ENCODE measurements at places on chromosomes 7 and 10.

DNA sequence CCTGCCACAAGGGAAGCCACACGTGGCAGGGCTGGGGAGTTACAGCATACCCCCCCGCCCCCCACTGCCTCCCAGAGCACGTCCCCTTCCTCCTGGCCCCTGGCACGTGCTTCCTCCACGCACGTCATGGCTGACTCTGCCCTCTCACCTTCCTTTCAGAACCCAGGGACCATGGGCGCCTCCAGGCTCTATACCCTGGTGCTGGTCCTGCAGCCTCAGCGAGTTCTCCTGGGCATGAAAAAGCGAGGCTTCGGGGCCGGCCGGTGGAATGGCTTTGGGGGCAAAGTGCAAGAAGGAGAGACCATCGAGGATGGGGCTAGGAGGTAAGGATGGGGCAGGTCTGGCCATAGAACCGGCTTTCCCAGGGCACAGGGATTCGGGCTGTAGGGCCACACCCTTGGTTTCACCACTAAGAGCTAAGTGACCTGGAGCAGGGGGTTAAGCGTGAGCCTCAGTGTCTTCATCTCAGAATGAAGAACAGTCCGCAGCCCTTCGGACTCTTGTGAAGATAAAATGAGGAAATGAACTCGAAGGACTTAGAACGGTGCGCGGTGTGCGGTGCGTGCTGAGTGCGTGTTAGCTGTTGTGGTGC lies 2.5 kb downstream of the NUDT1 start:
- no peak for DNase-seq

- DNase-seq = no peak
Observed at GRCh38 chr7:74430961-74431466, 22.7 kb upstream of the GTF2IRD1 start.

GRCh38 chr7:6384327-6384726 lies 63.4 kb downstream of the DAGLB start:
- no peak for DNase-seq

DNA sequence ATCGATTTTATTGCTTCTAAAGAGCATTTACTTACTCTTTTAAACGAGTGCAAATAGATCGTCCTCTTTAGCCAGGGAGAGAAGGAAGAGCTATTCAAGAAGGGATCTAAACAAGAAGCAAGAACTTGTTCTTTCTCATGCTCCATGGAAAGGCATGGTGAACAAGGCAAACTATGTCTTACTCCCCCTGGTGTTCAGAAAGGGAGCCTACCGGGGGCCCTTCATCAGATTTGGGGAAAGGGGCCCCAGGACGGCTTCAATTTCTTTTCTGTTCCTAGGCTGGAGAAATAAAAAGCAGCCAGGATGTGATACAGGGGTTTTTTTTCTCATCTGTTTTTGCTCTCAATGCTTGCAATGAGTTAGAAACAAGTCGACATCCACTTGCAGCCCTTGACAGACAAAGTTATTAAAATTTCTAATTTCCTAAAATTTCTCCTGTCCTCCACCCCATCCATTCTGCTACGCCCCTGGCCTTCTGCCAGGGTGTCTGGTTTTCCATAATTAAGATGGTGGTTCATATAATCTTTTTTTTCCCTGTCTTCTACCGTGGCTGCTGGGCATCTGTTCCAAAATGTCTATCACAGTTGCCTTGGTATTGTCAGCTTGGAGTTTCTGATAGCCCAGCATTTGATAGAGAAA lies 214.4 kb downstream of the CREB5 start:
- DNase-seq = peak; percentile 38

DNA sequence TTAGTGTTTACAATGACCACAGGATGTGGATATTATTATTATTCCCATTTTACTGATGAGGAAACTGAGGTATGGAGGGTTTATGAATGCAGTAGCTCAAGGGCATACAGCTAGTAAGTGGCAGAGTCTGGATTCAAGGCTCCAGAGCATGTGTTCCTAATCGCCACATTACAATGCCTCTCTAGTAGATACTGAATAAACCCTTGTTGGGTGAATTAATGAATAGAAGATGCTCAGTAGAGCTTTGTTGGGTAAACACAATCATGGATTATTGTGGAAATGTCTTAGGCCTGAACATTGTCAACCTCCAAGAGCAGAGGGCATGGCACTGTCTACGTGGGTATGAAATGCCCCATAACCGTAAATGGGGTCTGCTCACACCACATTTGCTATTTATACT lies 545.3 kb downstream of the LRMDA start:
- DNase-seq = no peak

DNA sequence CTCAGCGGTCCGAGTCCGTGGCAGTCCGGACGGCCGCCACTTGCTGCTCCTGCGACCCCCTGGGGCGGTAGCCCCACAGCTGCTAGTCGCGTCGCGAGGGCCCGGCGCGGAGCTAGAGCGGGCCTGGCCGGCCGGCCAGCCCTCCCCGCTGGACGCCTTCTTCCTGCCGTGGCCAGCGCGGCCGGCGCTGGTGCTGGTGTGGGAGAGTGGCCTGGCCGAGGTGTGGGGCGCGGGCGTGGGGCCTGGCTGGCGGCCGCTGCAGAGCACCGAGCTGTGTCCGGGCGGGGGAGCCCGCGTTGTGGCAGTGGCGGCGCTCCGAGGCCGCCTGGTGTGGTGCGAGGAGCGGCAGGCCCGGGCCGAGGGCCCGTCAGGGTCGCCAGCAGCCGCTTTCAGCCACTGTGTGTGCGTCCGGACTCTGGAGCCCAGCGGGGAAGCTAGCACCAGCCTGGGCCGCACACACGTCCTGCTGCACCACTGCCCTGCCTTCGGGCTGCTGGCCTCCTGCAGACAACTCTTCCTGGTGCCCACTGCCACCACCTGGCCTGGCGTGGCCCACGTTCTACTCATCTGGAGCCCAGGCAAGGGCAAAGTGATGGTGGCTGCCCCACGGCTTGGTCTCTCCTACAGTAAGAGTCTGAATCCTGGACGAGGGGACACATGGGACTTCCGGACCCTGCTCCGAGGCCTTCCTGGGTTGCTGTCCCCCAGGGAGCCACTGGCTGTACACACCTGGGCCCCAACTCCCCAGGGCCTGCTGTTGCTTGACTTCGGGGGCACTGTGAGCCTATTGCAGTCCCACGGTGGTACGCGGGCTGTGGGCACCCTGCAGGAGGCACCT lies 631 bp downstream of the HPS6 start:
- peak; percentile 32 for DNase-seq

- DNase-seq = no peak
Observed at GRCh38 chr10:90138844-90139243, 437.5 kb downstream of the KIF20B start.

DNA sequence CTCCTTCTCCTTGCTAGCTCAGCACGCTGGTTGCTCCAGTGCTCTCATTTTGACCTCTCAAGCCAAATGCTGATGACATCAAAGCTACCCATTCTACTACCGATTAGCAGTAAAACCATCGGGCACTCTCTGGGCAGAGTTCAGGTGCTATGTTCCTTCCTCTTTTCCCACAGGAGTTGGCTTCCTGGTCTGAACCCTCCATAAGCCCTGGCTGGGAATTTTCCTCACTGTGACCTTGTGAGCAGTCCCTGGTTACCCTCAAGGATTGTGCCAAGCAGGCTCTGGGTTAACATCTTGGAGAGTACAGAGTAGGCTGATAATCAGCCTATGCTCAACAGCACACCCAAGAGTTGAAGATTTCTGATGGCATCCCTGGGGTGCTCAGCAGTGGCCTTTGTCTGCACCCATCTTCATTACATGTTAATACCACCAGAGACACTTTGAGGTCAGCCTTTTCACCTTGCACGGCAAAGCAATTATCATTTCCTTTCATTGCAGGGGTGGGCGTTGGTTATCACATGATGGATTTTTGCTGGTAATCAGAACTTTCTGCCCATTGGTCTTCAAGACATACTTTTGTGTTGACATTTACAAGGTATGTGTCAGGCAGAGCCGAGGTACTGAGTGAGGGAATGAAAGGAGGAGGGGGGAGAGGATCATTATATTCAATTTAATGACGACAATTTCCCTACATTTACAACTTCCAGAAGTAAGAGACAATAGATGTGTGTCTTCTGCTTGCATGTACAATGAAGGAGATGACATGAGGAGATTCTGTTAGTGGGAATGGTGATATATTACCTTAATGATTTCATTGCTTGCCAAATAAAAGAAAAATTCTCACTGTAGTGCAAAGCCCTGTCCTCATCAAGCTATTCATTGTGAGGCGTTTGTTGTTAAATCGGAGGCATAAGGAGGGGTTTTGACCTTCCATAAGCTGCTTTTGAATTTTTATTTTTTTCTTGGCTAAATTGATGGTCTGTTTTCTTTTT lies 452.0 kb downstream of the LRMDA start:
- DNase-seq = no peak

GRCh38 chr7:55573234-55573900 lies 1.1 kb upstream of the VOPP1 start:
- DNase-seq = no peak

GRCh38 chr7:85851571-85852193 lies 664.8 kb upstream of the SEMA3D start:
- no peak for DNase-seq

DNA sequence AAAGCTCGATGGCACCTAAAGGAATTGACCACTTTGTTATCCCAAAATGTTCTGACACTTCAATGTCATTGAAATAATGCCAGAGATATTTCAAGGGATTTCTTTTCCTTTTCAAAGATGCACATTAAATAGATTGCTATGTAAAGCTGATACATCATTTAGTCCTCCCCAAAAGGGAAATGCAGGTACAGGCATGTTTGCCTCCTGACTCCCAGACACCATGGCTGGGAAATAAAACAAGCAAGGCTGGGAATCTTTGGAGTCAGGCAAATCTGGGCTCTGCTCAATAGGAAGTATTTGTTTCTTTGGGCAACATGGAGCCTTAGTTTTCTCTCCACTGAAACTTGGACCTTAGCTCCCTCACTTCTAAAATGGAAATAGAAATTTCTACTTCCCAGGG lies 230.8 kb upstream of the LRRTM3 start:
- DNase-seq = no peak

GRCh38 chr10:105743343-105744056 lies 1102.4 kb downstream of the SORCS3 start:
- no peak for DNase-seq

- no peak for DNase-seq
Observed at GRCh38 chr7:126079151-126079550, 1149.5 kb upstream of the POT1 start.

Measured in stimulated activated CD4-positive, alpha-beta T cell treated with anti-CD3 and anti-CD28 coated beads, Interleukin-15, amount 100 ng/mL, for 24 hours (primary cell).